ENCODE measurements at places on chromosomes 2 and 18.

- no peak for DNase-seq
Observed at GRCh38 chr2:218257390-218257981, 3.3 kb upstream of the GPBAR1 start.

GRCh38 chr2:8524388-8524787, 157.5 kb upstream of the ID2 start:
- no peak for DNase-seq

DNA sequence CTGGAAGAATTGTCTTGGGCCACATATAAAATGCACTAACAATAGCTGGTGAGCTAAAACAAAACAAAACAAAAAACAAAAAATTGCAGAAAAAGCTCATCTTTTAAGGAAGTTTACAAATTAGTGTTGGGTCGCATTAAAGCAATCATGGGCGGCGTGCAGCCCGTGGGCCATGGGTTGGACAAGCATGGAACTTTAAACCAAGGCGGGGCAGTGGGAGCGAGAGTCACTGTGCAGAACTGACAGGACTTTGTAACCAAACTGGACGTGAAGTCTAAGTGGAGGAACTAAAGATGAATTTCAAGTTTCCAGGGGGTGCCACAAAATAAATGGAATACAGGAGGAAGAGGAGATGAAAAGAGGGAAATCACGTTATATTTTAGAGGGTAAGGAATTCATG, 80.7 kb downstream of the PSMG2 start:
- no peak for DNase-seq

DNA sequence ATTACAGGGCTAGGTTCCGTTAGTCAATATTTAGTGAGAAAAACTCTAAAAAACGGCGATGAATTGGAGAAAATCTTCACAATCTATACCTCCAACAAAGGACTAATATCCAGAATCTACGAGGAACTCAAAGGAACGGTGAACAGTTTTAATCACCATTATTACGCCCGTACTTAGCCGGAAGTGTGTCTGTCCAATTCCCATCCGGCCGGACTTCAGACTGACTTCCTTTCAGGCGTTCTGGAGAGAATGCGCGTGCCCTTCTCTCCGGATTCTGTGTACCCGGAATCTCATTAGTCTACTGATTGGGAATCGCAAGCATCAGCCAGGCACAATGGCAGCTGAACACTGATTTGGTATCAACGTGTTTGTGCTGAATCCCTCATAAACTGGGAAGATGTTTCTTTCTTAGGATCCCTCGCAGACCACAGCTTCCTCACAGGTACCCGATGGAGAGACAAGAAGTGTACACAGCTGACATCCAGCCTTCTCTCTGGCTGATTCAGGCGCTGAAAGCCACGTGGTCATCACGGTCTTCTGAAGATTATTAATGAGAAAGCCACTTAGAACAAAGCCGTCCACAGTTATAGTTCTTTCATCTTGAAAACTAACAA, 239.9 kb downstream of the ZNF516 start:
- DNase-seq: no peak

DNA sequence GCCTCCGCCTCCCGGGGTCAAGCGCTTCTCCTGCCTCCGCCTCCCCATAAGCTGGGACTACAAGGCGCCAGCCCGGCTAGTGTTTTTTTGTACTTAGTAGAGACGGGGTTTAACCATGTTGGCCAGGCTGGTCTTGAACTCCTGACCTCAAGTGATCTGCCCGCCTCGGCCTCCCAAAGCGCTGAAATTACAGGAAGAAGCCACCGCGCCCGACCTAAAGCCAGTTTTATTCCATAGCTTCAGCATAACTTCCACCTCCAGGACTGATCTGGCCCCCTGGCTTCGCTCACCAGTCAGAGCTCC, 783 bp upstream of the TXNL4A start:
- no peak for DNase-seq

- DNase-seq: no peak
Observed at GRCh38 chr18:48609820-48610815, 71.3 kb downstream of the CTIF start.

GRCh38 chr18:65919663-65920062, 168.9 kb downstream of the CDH7 start:
- no peak for DNase-seq

GRCh38 chr18:59466980-59467379, 107.9 kb upstream of the LMAN1 start:
- no peak for DNase-seq

GRCh38 chr18:79496978-79497637, 101.4 kb downstream of the NFATC1 start:
- DNase-seq: no peak

DNA sequence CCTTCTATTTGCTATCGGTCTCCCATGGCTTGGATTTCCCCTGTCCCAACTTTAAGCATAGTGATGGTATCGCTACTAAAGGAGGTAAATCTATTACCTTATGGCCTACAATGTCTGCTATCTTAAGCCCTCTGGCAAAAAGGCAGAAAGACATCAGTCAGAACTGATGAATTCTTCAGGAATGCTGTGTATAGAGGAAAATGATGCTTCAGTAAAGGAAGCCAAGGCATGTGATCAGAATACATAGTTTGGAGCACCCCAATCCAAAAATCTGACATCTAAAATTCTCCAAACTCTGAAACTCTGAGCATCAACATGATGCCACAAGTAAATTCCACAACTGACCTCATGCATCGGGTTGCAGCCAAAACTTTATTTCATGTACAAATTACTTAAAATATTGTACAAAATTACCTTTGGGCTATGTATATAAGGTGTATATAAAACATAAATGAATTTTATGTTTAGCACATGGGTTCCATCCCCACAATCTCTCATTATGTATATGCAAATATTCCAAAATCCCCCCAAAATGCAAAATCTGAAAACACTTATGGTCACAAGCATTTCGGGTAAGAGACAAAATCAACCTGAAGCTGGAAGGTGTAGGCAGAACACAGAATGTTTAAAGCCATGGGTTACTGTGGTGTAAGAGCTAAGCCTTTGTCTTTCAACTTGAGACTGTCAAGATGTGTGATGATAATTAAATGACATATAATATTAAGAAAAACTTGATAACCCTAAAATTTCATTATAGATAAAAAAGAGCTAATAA, 66.2 kb downstream of the CUL3 start:
- DNase-seq: no peak

DNA sequence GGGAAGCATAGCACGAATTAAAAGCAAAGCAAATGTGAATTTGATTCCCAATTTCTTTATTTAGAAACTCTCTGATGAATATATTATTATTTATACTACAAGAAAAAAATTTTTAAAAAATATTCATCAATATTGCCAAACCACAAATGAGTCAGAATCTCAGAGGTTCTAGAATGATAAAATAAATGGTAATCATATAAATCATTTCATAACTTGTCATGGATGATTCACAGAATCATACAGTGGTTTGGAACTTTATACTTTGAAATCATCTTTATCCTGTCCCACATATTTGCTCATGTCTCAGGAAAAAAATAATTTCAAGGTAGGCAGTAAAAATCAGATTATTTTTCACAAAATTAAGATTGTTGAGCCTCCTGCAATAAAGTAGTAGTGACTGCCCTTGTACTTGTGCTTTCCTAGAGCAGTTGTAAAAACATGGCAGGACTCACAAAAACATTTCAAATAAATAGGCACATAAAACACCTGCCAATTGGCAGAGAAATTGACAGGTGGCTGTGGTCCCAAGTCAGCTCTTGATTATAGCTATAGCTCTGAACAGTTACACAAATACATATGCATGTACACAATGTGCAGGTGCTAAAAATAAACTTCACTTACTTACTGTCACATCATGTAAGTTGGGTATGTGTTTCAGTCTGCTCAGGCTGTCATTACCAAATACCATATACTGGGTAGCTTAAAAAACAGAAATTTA, 273.9 kb upstream of the SESTD1 start:
- no peak for DNase-seq

- no peak for DNase-seq
Observed at GRCh38 chr2:25219621-25220020, 51.2 kb upstream of the POMC start.

DNA sequence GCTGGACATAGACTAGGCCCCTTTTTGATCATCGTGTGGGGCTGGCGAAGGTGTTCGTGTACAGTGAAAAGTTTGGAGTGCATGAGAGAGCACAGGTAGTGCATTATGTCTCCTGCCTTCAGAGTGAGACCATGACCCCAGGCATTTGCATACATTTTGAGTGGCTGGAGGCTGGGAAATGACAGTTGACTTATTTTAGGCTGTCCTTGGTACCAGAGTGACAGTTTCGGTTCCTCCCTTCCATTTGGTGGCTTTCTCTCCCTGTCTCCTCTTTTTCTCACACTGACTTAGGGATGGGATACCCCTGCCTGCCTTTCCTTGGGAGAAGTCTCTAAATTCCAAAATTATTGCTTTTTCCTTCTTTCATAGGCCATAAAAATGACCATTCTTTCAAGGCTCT, 20.1 kb downstream of the SERPINB12 start:
- no peak for DNase-seq

GRCh38 chr18:22342625-22343024, 75.1 kb downstream of the CTAGE1 start:
- no peak for DNase-seq

- DNase-seq: no peak
Observed at GRCh38 chr2:221245772-221246171, 326.3 kb downstream of the EPHA4 start.

GRCh38 chr2:220674033-220674432, 898.1 kb downstream of the EPHA4 start:
- no peak for DNase-seq

DNA sequence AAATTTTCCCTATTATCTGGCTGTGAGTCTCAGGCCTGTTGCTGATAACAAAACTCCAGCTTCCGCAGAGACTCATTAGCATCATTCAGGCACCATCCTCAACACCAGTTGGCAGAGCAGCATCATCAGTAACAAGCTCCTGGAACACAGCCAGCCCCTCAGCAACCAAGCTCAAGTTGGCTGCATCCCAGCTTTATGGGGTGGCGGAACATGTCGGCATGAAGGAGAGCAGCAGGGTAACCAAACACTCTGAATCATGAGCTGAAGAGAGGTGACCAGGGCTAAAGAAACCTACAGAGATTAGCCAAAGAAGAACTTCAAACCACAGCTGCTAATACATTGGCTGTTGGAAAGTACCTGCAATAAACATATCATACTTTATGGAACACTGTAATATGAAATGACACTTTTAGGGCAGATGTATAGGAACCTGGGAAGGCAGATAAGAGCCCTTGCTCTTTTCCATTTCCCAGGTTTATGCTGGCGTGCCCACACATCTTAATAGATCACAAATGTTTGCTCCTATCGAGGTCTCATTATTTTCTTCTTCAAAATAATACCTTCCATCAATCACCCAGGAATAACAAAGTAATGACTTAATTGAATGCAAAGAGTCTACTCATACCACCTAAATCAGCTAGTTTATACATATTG, 63.8 kb downstream of the PDE11A start:
- no peak for DNase-seq

DNA sequence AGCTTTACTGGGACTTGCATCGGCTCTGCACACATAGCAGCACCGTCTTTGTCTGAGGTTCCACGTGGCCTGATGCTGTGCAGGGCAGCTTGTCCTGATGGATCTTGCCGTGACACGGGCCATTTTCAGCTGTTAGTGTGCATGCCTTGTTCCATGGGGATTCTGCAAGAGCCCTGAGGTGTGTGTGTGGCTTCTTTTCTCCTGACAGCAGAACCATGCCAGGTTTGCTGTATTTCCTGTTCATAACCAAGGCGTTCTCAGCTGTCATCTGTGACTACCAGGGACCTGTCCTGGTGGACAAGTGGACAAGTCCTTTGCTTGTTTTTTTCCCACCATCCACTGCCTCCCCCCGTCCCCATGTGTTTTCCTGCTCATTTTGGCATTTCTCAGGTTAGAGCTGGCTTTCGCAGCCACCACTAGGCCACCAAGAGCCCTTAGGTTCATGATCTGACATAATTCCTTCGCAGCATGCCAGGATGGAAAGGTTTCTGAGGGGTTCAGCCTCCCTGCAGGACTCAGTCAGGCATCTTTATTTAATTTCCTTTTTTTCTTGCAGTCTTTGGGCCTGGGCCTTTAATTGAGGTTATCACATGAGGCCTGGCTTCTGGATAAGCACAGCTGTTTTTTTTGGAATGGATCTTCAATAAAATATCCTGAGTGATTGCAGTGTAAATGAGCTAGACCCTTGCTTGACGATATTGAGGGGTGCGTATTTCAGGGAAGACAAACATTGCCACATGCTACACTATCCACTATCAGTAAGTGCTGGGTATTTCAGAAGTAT, 139.4 kb downstream of the NCK2 start:
- DNase-seq: no peak

GRCh38 chr18:44855681-44856080, 175.0 kb downstream of the SETBP1 start:
- DNase-seq: no peak
